ENCODE measurements at places on chromosomes 4 and X.
A peak's percentile ranks its signal among the peaks of the same experiment; 100 is the strongest.

DNA sequence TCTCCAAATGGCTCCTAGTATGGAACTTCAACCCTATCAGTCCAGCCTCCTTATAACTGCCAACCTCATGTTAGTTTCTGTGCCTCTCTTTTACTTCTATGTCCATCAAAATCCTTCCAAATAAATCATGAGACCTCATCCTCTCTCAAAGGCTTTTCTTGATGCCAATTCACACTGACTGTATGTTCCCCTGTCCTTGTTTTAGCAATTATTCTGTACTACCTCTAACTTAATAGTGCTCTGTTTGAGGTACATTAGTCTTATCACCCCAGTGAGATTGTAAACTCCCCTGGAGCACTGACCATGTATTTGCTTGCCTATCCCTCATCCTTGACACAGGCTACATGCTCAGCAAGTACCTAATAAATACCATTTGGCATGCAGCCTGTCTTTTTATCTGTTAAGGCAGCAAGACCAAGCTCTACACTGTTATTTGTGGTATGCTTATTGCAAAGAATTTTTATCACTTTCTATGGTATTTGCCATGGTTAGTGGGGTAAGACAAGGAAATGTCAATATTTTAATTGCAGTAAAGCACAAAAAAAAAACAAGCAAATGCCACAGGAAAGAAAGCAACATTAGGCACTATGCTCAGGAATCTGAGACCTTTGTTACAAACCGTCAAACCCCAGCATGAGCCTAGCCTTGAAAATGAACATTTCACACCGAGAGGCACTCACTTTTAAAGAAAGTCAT, 119.2 kb downstream of the SMARCA1 start:
- DNase-seq = no peak

DNA sequence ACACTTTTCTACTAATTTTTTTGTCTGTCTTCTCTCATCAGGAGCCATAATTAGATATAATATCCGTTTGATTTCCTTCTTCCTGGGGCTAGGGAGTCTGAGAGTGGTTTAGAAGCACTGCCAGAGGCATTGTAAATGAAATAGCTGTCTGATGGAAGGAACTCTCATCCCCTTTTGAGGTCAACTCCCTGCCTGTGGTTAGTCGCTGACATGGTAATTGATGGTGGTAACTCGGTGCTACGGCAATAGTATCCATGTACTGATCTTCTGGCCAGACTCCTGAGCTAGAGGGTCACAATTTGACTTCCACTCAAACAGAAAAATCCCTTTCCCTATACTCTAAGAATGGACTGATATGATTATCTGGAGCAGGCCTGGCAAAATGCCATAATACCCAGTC, 108.1 kb upstream of the TRPC5 start:
- DNase-seq = no peak

DNA sequence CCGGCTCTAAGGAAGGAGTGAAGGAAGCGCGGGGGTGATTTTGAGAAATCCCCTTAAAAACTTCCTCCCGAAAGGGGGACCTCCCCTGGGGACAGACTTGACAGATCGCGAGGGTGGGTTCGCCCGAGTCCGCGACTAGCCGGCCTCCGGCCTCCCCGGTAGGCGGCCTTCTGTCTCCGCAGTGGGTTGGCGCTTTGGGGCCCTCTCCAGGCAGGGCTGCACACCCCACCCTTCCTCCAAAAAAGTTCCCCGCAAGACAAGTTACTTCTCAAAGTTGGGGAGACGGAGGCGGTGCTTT, 24.8 kb downstream of the HOPX start:
- peak; percentile 28 for DNase-seq

- no peak for DNase-seq
These were observed 50.7 kb upstream of the SPRY1 start for GRCh38 chr4:123345935-123346300.

DNA sequence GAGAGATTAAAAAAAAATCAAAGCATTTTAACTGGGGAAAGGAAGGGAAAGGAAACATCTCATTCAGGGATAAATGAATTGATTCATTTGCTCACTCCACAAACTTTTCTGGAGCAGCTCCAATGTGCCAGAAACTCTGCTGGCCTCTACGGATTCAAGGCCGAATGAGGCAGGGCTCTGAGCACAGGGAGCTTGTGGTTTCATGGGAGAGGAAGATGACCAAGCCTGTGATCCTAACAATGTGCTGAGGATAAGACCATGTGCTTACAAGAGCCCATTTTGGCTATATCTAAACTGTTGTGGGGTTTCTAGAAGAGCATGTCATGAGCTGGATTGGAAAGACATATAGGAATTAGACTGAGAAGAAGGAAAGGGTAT, 137.5 kb downstream of the ZNF674 start:
- no peak for DNase-seq

DNA sequence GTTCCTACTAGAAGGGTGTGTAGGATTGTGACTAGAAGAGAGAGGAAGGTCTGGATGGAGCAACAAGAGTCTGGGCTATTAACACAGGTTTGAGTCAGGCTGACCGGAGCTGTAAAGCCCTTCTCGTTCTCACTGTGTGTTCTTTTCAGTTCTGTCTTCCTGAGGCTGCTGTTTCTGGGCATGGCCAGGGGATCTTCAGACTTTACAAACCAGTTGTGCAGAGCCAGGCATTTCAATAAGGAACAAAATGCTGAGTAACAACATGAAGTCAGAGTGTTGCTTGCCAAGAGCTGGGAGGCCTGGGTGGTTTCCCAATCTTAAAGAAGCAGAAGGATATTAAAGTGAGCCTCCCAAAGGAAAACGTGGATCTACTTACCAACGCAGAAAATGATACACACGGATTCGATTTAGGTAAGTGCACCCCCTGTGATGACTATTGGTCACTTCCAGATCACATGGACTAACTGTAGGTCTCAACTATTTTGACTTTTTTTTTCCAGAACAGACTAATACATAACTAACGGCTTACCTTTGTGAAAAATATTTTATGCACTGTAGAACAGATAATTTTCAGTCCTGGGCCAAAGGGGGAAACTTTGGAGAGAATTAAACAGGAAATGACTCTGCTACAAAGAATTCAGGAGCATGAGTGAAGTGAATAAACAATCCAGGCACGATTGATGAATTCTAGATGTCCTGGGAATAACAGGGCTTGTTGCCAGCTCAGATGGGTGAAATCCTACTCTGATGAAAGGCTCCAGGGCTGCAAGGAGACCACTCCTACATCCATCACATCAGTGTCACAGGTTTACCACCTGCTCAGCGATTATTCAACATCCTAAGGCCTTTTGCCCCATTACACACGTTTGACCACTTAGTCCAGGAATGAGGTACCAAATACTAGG, 94.5 kb downstream of the ANXA3 start:
- DNase-seq = peak; percentile 62

- no peak for DNase-seq
These were observed 41.6 kb upstream of the UGDH start for GRCh38 chr4:39568805-39569204.

DNA sequence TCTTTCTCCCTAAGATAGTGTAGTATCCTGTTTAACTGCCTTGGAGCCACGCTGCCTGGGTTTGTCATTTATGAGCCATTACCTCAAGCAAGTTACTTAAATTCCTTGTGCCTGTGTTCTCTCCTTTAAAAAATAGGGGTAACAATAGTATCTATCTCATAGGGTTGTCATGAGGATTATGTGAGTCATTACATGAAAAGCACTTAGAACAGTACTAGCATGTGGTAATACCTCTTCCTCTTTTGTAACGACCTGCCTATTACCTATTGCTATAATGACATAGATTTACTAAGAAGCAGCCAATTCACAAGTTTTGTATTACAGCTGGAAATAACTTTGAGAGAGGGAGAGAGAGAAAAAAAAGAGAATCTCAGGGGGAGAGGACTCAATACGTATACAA, 834.7 kb downstream of the RAPGEF2 start:
- DNase-seq = no peak

- DNase-seq = peak; percentile 74
These were observed 27.3 kb downstream of the PRDX4 start for GRCh38 chrX:23694606-23695005.

All from hematopoietic multipotent progenitor cell treated with erythropoietin and hydrocortisone succinate and interleukin-3 and kit ligand, for 6 days (in vitro differentiated cells).